ENCODE measurements at places on chromosomes 1 and 21.

- DNase-seq: no peak
These were observed 30.4 kb downstream of the RAP1GAP start for GRCh38 chr1:21638531-21639341.

DNA sequence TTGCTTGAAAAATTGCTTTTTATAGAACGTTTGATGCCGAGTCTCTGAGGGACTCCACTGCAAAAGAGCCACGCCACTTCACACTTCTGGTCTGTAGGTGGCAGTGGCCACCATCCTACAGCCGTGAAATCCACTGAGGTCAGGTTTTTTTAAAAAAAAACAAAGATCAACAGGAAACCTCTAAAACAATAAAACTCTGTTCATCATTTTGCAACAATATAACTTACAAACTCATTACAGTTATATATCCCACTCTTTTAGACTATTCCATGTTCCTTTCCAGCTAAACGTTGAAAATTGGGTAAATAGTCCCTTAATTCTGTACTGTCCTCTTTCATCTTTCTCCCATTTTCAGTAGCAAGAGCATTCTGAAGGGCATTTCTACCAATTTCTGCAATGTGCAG lies 64.6 kb upstream of the FMN2 start:
- no peak for DNase-seq

DNA sequence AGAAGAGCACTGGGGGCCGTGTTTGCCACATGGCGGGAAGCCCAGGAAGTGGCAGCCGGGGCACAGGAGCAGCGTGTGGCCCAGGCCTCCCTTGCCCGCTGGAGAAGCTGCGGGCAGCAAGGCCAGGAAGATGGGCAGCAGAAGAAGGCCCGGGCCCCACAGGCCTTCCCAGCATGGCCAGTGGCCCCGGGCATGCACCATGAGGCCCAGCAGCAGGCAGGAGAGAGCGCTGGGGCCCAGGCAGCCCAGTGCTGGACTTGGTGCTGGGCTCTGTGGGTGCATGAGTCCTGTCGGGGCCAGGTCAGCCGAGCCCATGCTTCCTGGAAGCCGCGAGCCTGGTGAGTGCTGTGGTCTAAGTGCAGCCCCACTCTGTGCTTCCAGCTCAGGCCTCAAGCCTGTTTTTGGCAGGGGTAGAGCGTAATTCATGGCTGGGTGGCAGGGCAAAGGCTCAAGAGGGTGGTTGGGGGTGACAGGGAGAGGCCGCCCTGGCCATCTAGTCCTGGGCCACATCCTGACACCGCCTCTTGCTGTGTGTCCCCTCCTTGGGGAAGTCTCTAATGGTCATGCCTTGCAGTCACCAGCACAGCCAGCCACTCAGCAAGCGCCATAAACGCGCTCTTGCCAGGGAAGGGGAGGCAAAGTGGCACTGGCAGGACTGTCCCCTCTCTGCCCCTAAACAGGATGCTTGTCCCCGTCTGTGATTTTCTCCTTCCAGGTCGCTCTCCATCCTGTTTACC lies 21.3 kb downstream of the MTHFR start:
- no peak for DNase-seq

GRCh38 chr1:181345146-181345545 lies 138.2 kb upstream of the CACNA1E start:
- DNase-seq: no peak

- DNase-seq: no peak
These were observed 2.1 kb downstream of the PRUNE1 start for GRCh38 chr1:151010346-151010726.

DNA sequence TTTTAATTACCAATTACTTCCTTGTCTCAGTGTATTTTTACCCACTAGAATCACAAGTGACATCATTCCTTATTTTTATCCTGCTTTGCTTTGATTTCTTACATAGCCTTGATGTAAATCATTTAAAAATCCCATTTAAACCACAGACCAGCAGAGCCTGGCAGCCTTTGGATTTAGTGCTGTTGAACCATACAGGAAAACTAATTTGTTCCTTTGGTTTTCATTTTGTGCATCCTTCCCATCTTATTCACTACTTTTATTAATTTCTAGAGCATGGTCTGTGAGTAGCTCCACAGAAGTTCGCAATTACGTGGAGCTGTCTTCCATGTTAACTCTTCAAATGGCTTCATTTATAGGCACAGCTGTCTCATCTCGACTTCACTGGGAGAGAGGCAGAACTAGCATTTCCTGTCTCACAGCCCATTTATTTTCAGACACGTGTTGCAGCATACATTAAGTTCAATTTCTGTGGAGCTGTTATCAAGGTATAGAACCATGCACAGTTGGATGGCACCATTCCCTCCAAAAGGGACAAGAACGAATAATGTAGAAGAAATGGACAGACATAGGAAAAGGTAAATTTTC lies 235.3 kb downstream of the MRPL39 start:
- DNase-seq: no peak
